Hematopoietic multipotent progenitor cell treated with erythropoietin and hydrocortisone succinate and interleukin-3 and kit ligand, for 15 days (in vitro differentiated cells): ENCODE measurements at places on chromosomes 12 and 14.

- DNase-seq, result no peak
Observed at GRCh38 chr12:127588249-127588648, 678.7 kb upstream of the TMEM132C start.

DNA sequence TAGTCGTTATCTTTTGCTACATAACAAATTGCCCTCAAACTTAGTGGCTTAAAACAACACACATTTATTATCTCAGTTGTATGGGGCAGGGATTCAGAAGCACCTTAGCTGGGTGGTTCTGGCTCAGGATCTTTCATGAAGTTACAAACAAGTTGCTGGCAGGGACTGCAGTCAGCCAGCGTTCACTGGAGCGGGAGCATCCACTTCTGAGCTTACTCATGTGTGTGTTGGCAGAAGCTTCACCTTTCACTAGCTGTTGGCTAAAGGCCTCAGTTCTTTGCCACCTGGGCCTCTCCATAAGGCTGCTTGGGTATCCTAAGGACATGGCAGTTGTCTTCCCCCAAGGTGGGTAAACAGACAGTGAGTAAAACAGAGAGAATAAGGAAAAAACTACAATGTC is 365.7 kb downstream of the RPS29 start:
- no peak for DNase-seq

GRCh38 chr12:5904969-5905368 is 40.1 kb downstream of the ANO2 start:
- DNase-seq, result no peak

- DNase-seq, result no peak
Observed at GRCh38 chr14:68819260-68819691, 26.4 kb upstream of the ZFP36L1 start.

DNA sequence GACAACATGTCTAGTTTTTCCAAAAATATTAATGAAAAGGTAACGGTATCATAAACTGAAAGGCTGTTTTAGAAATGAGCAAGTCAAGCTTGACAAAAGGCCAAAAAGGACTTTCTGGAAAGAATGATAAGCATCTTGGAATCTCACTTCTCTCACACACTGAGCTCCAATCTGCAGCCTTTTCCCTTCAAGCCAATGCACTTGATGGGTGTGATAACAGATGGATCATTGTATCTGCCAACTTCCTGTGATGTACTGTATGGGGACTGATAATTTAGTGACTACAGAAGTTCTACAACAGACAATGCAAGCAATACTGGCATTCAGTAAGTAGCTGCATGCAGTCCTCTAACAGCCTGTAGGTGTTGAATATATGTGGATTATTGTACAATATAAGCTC is 147.1 kb downstream of the MED13L start:
- no peak for DNase-seq

DNA sequence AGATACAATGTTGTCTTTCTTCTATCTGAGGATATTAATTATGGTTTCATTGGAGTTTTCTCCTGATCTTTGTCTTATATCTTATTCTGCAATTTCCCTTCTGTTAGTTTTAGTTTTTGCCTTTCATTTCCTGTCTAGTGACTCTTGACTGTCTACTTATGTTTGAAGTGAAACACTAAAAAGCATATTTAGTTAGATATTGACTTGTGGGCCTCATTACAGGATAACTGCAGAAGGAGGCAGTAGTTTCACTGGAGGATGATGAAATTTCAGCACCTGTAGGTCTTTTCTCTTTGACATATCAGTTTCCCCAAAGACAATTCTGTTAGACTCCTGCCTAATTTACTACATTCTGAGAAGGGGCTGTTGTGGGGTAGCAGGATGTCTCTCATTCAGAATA is 97.5 kb upstream of the NEDD1 start:
- no peak for DNase-seq
